SIG-M5 (cell line): ENCODE measurements at places on chromosomes 6 and 20.
A peak's percentile ranks its signal among the peaks of the same experiment; 100 is the strongest.

DNA sequence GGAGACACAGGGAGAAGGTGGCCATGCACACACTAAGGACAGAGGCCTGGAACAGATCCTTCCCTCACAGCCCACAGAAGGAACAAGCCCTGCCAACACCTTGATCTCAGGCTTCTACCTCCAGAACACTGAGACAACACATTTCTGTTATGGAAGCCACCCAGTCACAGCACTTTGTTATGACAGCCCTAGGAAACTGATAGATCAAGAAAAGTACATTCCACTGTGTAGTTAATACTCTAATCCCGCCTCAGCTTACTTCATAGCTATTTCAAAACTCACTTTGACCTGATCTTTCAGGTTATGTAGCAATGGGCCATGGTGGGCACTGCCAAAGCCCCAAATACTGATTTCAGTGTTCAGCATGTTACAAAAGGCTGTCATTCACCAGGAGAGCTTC is 66.8 kb downstream of the CD24 start:
- no peak for DNase-seq

GRCh38 chr6:116365743-116366142 is 5.0 kb upstream of the DSE start:
- DNase-seq, result no peak

DNA sequence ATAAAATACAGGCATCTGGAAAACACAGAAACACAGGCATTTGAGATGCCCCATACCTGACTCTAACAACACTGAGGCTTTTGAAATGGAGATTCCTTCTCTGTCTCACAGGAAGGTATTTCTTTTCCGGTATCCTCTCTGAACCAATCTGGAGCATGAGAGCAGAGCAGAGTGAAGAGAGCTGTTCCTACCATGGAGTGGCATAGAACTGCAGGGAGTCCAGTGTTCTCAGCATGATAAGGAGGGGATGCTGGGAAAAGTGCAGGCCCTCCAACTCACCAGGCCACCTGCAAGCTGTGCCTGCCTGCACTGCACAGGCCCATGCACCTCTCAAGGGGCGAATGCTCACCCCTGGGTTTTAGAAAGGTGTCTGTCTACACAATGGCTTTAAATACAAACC is 89.2 kb downstream of the FOXA2 start:
- no peak for DNase-seq

GRCh38 chr6:147053311-147053921 is 150.8 kb upstream of the STXBP5 start:
- no peak for DNase-seq

GRCh38 chr6:157764178-157765068 is 58.6 kb upstream of the SNX9 start:
- DNase-seq, result peak; percentile 81

DNA sequence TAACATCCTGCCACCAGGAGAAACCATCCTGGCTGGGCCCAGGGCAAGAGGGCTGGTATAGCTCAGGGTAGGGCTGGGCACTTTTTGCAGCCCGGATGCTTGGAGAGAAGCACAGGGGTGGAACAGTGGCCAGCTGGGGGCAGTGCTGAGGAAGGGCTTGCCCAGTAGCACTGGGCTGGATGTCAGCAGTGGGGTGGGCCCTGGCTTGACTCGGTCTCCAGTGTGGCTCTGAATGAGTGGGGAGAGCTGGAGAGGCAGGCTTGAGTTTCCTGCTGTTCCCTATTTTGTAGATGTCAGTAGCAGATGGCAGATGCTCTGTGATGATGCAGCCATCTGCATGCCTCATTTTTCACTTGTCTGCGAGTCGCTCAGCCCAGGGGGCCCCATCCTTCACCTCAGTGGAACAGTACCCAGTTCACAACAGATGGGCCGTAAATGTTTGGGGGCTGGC is 56.3 kb upstream of the TULP1 start:
- no peak for DNase-seq

DNA sequence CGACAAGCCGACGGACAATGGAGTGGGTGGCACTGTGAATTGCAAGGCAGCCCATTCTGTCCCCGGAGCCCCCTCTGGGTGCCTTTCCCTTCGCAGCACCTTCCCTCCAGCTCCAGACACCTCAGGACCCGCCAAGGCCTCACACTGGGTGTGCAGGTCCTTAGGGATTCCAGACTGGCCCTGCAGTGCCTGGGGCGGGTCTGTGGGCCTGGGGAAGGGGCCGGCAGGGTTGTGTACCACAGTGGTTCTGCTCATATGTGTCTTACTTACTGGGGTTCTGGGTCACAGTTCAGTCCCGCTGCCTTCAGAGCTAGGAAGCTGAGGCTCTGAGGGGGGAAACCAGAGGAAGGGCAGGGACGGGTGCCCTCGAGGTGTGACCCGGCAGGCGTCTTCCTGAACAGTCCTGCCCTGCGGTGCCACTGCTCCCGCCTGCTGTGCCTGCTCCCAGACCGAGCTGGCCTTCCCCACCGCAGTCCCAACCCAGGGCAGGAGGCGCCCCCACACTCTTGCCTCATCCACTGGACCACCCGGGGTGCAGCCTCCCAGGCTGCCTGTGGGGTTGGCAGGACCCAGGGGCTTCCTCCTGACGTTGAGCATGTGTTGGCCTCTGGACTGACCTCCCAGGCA is 16.3 kb upstream of the SLCO4A1 start:
- DNase-seq, result no peak

DNA sequence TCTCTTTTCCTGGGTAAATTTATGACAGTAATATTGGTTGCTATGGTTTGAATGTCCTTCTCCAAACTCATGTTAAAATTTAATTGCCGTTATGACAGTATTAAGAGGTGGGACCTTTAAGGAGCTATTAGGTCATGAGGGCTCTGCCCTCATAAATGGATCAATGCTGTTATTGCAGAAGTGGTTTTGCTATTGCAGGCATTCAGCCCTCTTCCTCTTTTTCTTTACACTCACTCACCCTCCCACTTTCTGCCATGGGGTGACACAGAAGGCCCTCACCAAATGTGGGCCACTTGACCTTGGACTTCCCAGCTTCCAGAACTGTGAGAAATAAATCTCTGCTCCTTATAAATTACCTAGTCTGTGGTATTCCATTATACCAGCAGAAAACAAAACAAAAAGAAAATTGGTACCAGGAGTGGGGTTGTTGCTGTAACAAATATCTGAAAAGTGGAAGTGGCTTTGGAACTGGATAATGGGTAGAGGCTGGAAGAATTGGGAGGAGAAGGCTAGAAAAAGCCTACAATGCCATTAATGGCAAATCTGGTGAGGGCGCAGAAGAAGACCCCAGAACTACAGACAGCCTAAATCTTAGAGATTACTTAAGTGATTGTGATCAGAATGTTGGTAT is 24.8 kb upstream of the IGF2R start:
- DNase-seq, result no peak

- no peak for DNase-seq
These were observed 55.2 kb downstream of the HDDC2 start for GRCh38 chr6:125246566-125246965.

DNA sequence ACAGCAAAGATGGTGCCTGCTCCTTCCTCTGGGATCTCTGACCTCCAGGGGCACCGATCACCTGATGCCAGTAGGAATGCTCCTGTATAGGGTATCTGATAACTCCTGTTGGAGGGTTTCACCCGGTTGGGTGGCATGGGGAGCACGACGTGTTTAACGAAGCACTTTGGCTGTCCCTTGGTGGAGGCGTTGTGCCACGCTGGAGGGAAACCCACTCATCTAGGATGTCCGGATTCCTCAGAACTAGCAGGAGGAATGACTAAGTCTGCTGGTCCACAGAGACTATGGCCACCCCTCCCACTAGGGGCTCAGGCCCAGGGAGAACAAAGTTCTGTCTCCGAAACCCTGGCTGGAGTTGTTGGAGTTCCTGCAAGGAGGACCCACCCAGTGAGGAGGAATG is 1624.4 kb downstream of the GRIK2 start:
- no peak for DNase-seq

GRCh38 chr6:3253597-3253961 is 5.2 kb upstream of the PSMG4 start:
- no peak for DNase-seq

GRCh38 chr6:34855463-34855862 is 32.4 kb downstream of the TAF11 start:
- DNase-seq, result no peak

DNA sequence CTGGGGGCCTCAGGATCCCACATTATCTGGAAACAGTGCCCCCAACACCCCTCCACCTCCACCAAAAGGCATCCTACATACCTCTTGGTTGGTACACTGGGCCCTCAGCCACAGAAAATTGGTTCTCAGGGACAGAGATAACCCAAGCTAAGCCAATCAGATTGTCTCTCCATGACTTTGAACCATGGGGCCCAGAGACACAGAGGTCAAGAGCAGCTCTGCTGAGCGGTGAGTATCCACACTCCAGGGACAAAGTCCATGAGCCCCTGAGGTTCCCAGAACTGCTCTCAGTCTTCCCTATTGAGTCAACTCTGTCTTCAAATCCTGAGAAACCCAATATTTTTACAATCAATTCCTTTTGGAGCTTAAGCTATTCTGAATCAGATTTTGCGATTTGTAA is 35.3 kb downstream of the COL11A2 start:
- DNase-seq, result no peak

DNA sequence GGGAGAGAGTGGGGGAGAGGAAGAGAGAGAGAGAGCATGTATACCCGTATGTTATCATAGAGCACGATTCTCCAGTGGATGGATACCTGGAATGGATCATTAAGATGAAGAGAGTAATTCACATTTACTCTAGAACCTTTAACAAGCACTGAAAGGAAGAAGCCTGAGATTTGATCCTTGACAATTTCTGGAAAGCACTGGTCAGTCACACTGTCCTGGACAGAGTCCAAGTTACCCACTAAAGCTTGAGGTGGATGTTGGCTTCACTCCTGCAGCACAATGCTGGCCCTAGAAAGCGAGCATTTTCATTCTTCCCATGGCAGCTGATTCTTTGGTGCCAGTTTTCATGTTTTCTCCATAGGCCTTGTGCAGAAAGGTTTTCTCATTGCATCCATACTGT is 25.6 kb downstream of the NFYA start:
- no peak for DNase-seq

DNA sequence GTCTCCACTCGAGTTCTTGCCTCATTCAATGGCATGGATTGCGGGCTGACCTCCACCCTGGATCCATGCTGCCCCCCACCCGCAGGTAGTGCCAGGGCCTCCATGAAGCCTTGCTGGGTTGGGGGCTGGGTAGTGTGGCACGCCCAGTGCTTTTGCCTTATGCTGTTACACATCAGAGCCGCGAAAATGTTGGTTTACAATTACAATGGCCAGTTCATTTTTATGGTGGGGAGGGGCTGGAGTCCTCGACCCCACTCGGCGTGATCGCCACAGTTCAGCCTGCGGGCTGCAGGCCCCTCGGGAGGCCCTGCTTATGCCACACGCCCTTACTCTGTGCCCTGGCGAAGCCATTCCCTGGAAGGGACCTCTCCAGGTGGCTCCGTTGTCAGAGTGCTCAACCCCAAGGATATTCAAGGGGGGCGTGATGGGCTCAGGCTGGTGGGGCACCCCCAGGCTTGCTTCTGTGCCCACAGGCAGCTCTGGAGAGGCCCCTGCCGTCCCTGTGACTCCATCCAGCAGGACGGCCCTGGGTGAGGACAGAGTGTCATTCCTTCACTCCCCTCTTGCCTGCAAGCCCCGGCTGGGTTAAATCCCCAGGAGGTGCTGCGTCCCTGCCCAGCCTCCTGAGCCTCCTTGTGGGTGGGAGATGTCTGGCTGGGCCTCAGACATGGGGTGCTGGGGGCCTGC is 14.8 kb downstream of the ITPA start:
- no peak for DNase-seq

DNA sequence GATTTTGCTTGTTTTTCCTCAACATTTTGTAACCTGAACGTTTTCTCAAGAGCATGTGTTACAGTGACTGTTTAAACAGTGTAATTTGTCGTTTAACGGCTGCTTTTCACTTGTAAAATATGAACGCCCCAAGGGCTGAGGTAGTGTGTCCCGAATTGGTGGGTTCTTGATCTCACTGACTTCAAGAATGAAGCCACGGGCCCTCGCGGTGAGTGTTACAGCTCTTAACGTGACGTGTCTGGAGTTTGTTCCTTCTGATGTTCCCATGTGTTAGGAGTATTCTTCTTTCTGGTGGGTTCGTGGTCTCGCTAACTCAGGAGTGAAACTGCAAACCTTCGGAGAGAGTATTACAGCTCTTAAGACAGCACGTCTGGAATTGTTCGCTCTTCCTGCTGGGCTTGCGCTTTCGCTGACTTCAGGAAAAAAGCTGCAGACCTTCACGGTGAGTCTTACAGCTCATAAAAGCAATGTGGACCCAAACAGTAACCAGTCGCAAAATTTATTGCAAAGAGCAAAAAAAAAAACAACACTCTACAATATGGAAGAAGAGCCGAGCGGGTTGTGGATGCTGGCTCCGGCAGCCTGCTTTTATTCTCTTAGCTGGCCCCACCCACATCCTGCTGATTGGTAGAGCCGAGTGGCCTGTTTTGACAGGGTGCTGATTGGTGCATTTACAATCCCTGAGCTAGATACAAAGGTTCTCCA is 25.1 kb upstream of the TRIM27 start:
- DNase-seq, result no peak

DNA sequence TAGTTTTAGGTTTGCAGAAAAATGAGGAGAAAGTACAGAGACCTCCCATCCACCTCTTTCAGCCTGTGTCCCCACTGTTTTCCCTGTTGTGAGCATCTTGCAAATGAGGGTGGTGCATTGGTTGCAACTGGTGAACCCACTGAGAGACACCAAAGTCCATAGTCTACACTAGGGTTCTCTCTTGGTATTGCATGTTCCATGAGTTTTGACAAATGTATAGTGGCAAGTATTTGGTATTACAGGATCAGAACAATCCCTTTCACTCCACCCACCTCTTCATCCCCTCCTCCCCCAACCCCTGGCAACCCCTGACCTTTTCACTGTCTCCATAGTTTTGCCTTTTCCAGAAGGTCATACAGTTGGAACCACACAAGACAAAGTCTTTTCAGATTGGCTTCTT is 20.1 kb downstream of the ZNF831 start:
- DNase-seq, result no peak

GRCh38 chr6:150183105-150183504 is 40.3 kb downstream of the PPP1R14C start:
- DNase-seq, result no peak

GRCh38 chr6:47080083-47080596 is 38.0 kb upstream of the ADGRF1 start:
- DNase-seq, result no peak
